Stimulated activated CD4-positive, alpha-beta T cell treated with anti-CD3 and anti-CD28 coated beads, Interleukin-1b, Interleukin-23, amount 100 ng/mL, for 24 hours (primary cell): ENCODE measurements at places on chromosomes 6 and 20.

DNA sequence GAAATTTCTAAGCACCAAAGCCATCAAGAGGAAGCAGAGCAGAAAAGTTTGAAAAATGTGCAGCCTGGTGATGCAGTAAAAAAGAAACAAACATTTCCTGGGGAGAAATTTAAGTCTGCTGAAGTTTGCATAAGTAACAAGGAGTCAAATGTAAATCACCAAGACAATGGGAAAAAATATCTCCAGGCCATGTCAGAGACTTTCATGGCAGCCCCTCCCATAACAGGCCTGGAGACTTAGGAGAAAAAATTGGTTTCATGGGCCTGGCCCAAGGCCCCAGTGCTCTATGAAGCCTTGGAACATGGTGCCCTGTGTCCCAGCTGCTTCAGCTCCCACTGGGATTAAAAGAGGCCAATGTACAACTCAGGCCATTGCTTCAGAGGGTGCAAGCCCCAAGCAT, 30.1 kb upstream of the EPM2A start:
- no peak for DNase-seq

DNA sequence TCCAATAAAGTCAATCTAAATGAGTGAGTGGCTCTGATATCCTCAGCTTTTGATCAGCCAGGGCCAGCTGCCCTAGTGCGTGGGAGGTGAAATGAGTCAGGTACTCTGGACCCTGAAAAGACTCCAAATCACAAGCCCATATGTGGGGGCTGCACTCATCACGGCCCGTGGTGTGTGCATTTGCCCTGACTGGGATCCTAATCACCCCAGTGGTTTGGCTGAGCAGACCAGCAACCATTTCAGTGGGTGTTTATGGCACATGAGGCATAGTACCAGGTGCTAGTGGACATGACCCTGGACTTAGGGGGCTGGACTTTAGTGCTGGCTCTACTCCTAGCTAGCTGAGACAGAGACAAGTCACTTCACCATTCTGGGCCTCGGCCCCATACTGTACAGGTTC, 39.4 kb downstream of the SCML4 start:
- DNase-seq: no peak

- no peak for DNase-seq
These were observed 3.4 kb downstream of the KCNB1 start for GRCh38 chr20:49478754-49479689.

- DNase-seq: no peak
These were observed 291.4 kb downstream of the PLCB1 start for GRCh38 chr20:8423482-8423881.

GRCh38 chr20:24991897-24992486, 559 bp downstream of the APMAP start:
- peak; percentile 8 for DNase-seq
